ENCODE measurements at places on chromosomes 3 and 15.

DNA sequence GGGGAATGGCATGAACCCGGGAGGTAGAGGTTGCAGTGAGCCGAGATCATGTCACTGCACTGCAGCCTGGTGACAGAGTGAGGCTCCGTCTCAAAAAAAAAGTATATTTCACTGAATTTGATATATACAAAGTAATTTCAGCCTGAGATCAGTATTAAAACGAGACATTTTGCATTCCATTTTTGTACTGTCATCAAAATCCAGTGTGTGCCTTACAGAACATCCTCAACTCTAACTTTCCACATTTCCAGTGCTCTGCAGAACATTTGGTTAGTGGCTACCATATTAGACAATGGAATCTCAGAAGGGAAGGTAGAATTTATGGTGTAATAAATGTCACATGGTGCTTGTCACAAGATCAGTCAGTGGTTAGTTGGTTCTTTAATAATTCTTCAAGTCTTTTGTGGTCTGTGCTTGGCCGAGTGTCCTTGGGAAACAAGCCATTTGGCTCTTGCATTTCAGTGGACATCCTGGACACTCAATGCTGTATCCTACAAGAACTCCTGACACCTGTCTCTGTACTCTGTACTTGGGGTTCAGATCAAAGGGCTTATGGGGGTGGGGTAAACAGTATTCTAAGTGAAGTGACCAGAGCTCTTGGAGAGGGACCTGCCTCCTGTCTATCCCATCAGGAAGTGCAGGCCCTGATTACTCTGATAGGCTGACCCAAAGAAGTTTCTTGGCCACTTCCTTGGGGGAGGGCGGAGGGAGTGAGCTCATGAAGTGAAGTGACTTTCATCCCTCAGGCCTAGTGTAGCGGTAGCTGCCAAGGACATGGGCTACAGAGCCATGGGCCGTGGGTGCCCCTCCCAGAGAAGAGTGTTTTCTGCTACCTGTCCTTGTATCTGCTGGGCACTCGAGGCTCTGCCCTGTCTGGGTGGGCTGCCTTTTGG lies 3.7 kb downstream of the ACVR2B start:
- DNase-seq: no peak

DNA sequence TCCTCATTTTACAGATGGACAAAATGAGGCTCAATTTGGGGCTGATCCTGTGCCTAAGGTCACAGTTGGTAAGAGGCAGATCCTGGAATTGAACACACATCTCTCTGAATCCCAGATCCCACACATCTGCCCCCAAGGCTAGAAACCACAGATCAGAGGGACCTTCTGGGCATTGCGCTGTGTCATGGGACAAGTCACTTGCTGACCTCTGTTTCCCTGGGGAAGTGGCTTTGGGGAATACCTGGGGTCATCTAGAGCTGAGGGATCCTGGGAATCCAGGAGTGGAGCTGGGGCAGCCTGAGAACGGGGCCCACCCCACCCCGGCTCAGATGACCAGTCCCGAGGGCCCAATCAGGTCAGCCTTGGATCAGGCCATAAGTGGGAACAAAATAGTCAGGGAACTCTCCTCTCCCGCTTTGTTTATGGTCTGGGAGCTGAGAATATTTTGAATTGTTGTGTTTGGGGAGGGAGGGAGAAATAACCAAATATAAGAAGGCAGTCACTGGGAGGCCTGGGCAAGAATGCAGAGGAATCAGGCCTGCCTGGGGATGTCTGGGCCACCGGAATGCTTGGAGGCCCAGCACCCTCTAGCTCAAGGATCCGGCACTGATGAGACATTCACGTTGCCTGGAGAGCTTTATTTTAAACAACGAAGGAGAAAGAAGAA lies 8.8 kb upstream of the SLC6A6 start:
- DNase-seq: no peak

DNA sequence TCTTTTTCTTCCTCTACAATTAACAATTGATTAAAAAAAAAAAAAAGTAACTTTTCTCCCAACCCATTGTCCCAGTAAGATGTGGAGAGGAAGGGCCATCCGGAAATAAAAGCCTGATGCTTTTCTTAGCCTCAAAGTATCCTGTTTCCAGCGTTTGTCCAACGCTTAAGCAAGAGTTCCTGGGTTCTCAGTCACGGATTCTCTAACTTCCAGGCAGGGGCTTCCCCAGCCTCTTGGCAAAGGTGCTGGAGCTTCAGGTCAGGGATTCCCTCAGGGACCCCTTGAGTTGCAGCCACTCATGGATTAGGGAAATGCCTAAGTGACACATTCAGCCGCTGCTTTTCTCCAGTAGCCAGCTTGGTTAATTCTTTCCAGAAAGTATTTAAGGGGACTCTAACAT lies 22.3 kb upstream of the C2CD4B start:
- no peak for DNase-seq

DNA sequence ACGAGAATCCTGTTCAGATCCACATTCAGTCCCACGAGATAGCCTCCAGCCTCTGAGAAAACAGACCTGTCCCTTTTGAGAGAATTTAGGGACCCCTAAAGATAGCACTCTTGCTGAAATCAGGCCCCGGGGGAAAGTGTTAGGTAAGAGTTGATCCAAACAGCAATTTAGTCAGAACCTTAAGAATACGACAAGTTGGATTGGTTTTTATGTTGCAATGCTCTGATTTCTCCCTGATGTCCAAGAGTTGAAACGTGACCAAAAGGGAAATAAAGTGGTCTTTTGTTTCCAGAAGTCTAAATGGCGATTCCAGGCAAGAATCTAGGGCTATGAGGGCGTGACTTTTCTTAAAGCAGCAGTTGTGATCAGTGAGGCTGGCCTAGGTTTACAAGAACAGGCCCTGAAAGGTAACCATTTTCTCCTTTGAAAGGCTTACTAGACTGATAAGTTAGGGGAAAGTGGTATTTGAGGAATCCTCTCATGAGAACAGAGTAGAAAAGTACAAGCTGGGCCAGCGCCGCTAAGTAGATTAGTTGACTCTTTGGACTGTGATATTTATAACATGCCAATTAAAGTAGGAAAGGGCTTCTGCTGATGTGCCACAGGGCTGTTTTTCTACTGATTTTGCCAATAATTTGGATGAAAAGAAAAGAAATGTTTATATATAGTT lies 4.9 kb downstream of the MAN2A2 start:
- no peak for DNase-seq

GRCh38 chr3:182258538-182259177 lies 534.6 kb upstream of the ATP11B start:
- no peak for DNase-seq

DNA sequence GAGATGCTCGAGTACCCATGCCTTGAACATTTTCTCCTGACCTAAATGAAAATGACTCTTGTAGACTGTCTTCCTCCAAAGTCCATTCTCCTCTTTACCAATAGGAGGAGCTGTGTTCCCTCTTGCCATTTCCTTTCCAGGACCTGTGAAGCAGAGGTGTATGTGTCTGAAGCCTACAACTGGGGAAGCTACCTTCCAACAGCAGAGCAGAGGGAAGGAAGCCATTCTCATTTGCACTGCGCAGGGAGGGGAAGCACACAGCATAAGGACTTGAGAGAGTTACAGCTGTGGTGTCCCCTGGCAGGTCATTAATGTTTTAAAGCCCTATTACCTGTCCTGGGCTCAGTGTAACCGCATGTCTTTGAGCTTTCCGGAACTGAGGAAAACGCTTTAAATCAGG lies 38.7 kb downstream of the HSPBAP1 start:
- no peak for DNase-seq

GRCh38 chr3:162122405-162122804 lies 625.8 kb downstream of the OTOL1 start:
- DNase-seq: no peak

- DNase-seq: no peak
Measured at GRCh38 chr3:112627419-112627818, 13.5 kb downstream of the CCDC80 start.

All from NCI-H1930 (cell line).